ENCODE measurements at places on chromosomes 13 and 19. TPM values are rescaled to one million over a fixed set of nuclear protein-coding genes. Genes with fewer than 3 reads are reported as not detected.

The SLITRK6 gene
- total RNA-seq, result 1.5 TPM

The SPC24 gene
- 0.42 TPM for total RNA-seq

The SLITRK1 gene
- total RNA-seq, result not detected

The CAMSAP3 gene
- total RNA-seq, result 4.4 TPM

The MEF2B gene
- total RNA-seq, result not detected

The NLRP5 gene
- total RNA-seq, result not detected

DNA sequence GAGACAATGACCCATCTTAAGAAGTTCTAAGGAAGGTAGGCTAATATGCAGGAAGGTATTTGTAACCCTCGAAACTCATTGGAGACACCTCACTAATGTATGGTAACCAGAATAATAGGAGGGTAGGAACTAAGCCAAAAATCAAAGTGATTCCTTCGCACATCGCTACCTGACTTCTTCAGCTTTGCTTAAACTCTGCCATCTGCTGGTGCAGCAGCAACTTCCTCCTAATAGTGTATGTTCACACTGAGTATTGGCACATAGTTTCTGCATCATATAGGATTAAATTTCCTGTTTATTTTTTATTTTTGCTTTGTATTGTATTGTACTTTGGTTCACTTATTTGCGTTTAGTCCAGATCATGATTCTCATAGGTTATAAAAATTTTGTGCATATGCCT lies 676.2 kb downstream of the GPC5 start:
- H3K27ac ChIP-seq, result no peak overlapping the region
- H3K4me1 ChIP-seq, result no peaks in the 10 kb centered on the region
- H3K27me3 ChIP-seq, result no peaks in the 10 kb centered on the region
- H3K36me3 ChIP-seq, result no peaks in the 10 kb centered on the region

GRCh38 chr13:76129305-76130000 lies 493.3 kb downstream of the LMO7 start:
- no peaks in the 10 kb centered on the region for H3K36me3 ChIP-seq
- DNase-seq, result no peak
- no peak overlapping the region for H3K27ac ChIP-seq
- H3K4me3 ChIP-seq, result no peak overlapping the region
- H3K4me1 ChIP-seq, result no peaks in the 10 kb centered on the region

GRCh38 chr19:34574704-34575103 lies 93.1 kb downstream of the WTIP start:
- no peak overlapping the region for H3K27ac ChIP-seq
- DNase-seq, result no peak
- no peaks in the 10 kb centered on the region for H3K27me3 ChIP-seq

- no peaks in the 10 kb centered on the region for H3K36me3 ChIP-seq
- H3K4me1 ChIP-seq, result no peaks in the 10 kb centered on the region
- H3K27me3 ChIP-seq, result no peaks in the 10 kb centered on the region
- no peak for DNase-seq
- no peak overlapping the region for H3K27ac ChIP-seq
Observed at GRCh38 chr13:86052141-86052540, 252.9 kb upstream of the SLITRK6 start.

- H3K27ac ChIP-seq, result no peak overlapping the region
- DNase-seq, result no peak
- no peaks in the 10 kb centered on the region for H3K27me3 ChIP-seq
- H3K4me1 ChIP-seq, result peaks cover 11% of the 10 kb centered on the region
- H3K4me3 ChIP-seq, result no peak overlapping the region
Observed at GRCh38 chr13:77456271-77456670, 79.2 kb upstream of the SCEL start.

DNA sequence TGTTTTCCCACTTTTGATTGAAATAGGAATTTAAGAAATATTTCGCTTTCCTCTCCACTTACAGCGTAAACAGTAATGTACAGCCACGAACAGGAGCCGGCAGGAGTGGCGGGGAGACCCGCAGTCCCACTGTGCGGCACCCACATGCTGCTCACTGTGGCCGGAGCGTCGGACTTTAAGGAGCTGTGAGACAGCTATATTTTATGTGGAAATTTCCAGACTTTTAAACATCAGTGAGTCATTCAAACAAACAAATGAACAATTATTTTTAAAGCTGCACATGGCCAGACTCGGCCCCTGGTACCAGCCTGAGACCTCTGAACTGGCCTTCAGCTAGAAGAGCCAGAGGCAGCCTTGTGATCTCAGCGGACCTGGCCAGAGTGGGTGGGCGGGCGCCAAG lies 52.5 kb downstream of the CRYL1 start:
- no peak for DNase-seq
- no peaks in the 10 kb centered on the region for H3K27me3 ChIP-seq
- peaks cover 22% of the 10 kb centered on the region for H3K36me3 ChIP-seq

- H3K4me3 ChIP-seq, result no peak overlapping the region
- no peaks in the 10 kb centered on the region for H3K27me3 ChIP-seq
- DNase-seq, result no peak
- H3K4me1 ChIP-seq, result peaks cover 11% of the 10 kb centered on the region
- H3K36me3 ChIP-seq, result peaks cover 39% of the 10 kb centered on the region
- no peak overlapping the region for H3K27ac ChIP-seq
Observed at GRCh38 chr19:47749326-47749725, 4.0 kb downstream of the NOP53 start.

DNA sequence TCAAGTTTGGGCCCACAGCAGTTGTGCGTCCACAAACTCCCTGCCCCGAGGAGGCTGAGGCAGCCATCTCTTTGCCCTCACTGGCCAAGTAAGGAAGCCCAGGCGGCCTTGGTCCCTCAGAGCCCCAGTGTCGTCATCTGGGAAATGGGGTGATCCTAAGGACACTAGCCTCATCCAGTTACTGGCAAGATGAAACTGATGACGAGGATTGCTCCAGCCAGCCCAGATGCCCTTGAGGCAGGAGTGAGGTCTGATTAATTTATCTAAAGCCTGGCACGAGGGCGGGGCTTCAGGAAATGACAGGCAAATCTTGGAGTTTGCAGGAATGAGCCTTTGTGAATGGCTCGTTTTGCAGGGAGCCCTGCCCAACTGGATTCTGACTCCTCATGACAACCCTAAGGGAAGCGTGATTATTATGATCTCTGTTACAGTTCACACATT lies 5.6 kb downstream of the LIPE start:
- no peaks in the 10 kb centered on the region for H3K27me3 ChIP-seq
- H3K4me3 ChIP-seq, result no peak overlapping the region
- peak overlapping the region; percentile 9 for H3K27ac ChIP-seq
- H3K4me1 ChIP-seq, result peaks cover 18% of the 10 kb centered on the region
- no peaks in the 10 kb centered on the region for H3K36me3 ChIP-seq

DNA sequence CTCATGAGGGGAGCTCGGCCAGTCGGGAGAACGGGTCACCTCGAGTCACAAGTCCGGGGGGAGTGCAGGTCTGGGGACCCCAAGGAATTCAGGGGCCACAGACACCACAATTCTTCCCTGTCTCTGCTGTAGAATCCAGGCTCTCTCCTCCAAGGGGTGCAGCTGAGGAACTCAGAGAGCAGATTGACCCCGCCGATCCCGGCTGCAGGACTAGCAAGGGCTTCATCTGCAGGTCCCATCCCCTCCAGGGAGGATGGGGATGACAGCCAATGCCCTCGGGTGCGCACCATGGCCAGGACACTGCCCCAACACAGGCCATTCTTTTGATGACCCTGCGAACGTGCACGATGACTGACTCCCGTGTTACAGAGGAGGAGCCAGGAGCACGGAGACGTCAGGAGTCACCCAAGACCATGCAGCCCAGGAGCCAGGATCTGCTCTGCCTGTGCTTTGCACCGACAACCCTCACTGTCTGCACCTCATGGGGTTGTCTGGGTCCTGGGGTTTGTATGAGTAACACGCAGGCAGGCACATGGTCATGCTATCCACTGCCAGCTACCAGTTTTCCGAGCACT lies 48.5 kb upstream of the TUBGCP3 start:
- H3K27me3 ChIP-seq, result no peaks in the 10 kb centered on the region
- DNase-seq, result no peak
- peaks cover 2% of the 10 kb centered on the region for H3K4me1 ChIP-seq

GRCh38 chr13:73820688-73821087 lies 313.5 kb downstream of the KLF12 start:
- H3K4me3 ChIP-seq, result no peak overlapping the region
- no peaks in the 10 kb centered on the region for H3K27me3 ChIP-seq
- H3K27ac ChIP-seq, result no peak overlapping the region

GRCh38 chr13:93472296-93472695 lies 245.7 kb downstream of the GPC6 start:
- H3K4me1 ChIP-seq, result no peaks in the 10 kb centered on the region
- no peak overlapping the region for H3K4me3 ChIP-seq
- H3K27ac ChIP-seq, result no peak overlapping the region
- H3K36me3 ChIP-seq, result no peaks in the 10 kb centered on the region

DNA sequence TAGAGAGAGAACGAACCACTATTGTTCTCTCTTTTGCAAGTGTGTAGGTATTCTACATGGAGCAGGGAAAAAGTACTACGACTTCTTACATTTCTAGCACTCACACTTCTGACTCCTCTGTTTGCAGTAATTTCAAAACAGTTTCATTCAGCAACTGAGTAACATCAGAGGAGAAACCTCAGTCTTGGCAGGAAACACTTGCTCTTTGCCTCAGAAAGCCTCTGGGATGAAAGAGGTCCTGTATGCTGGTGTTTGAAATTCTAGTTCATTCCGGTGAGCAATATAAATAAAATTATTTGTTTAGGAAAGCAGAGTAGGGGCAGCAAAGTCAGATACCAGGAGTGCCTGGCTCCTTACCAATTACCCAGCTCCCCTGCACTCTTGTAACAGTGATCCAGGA lies 595.5 kb downstream of the TBC1D4 start:
- no peaks in the 10 kb centered on the region for H3K4me1 ChIP-seq
- no peak overlapping the region for H3K4me3 ChIP-seq
- no peaks in the 10 kb centered on the region for H3K36me3 ChIP-seq
- DNase-seq, result no peak
- H3K27ac ChIP-seq, result no peak overlapping the region

- no peaks in the 10 kb centered on the region for H3K27me3 ChIP-seq
- H3K27ac ChIP-seq, result no peak overlapping the region
Observed at GRCh38 chr13:105573136-105573535, 962.3 kb downstream of the EFNB2 start.

- no peaks in the 10 kb centered on the region for H3K36me3 ChIP-seq
- no peaks in the 10 kb centered on the region for H3K27me3 ChIP-seq
- peaks cover 7% of the 10 kb centered on the region for H3K4me1 ChIP-seq
- H3K27ac ChIP-seq, result peak overlapping the region; percentile 31
Observed at GRCh38 chr19:461721-462551, 1.1 kb upstream of the SHC2 start.

- no peaks in the 10 kb centered on the region for H3K27me3 ChIP-seq
- H3K27ac ChIP-seq, result no peak overlapping the region
- peaks cover 7% of the 10 kb centered on the region for H3K36me3 ChIP-seq
- no peaks in the 10 kb centered on the region for H3K4me1 ChIP-seq
Observed at GRCh38 chr13:112846411-112847115, 122.5 kb upstream of the MCF2L start.

DNA sequence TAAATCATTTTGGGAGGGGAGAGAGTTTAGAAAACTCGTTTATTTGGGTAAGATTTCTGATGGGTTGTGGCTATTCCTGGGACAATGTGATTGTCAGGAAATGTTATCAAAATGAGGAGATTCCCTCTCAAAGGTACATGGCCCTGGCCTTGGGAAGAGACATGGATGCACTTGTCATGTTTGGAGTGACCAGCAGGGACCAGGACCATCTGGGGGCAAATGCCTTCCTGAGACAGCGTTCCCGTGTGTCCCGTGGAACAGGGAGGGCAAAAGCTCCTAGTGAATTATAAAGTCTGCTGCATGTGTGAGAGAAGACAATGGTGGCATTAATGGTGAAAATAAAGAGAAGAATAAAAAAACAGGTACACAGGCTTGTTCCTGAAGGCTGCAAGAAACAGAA lies 317.3 kb downstream of the ZNF536 start:
- no peaks in the 10 kb centered on the region for H3K36me3 ChIP-seq
- no peaks in the 10 kb centered on the region for H3K4me1 ChIP-seq
- H3K27me3 ChIP-seq, result peaks cover 2% of the 10 kb centered on the region
- H3K27ac ChIP-seq, result no peak overlapping the region
- no peak overlapping the region for H3K4me3 ChIP-seq

DNA sequence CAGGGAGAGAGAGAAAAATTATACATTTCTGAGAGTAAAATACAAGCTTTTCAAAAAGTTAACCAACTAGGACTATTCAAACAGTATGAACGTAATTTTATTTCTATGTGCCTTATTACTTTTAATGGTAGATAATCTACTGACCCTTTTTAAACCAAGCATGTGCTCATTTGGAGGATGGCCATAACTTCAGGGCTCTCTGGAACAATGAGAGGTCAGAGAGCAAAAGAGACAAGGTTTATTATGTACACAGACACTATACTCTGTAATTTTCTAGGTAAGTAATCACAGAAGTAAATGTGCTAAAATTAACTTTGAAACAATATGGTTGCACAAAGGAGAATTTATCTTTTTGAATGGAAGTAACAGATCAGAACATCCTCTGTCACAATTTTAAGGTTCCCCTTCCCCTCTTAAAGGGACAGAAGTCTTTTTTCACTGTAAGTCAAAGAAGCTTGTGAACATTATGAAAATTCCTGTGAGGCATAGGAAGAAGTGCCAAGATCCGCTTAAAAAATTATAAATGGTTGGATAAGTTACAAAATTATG lies 1.0 kb downstream of the POSTN start:
- H3K27ac ChIP-seq, result no peak overlapping the region
- no peaks in the 10 kb centered on the region for H3K36me3 ChIP-seq
- H3K4me1 ChIP-seq, result no peaks in the 10 kb centered on the region
- no peak for DNase-seq

DNA sequence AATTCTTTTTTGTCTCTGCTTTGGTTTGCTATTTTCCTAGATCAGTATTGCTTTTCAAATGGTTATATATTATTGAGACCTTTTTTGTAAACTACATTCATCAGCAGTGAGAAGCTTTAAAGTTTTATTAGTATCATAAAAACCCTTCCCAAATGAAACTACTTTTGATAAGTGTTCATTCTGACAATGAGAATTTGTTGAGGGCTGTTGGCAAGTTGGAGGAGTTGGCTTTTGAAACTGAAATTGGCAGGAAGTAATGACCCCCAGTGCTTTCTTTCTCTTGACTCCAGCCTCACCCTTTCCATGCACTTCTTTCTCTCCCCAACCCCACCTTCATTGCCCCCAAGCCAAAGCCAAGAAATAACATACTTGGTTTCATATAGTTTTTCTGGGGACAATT lies 113.8 kb downstream of the ZIC5 start:
- no peaks in the 10 kb centered on the region for H3K27me3 ChIP-seq
- no peak overlapping the region for H3K27ac ChIP-seq
- no peaks in the 10 kb centered on the region for H3K36me3 ChIP-seq
- H3K4me3 ChIP-seq, result no peak overlapping the region
- no peak for DNase-seq

DNA sequence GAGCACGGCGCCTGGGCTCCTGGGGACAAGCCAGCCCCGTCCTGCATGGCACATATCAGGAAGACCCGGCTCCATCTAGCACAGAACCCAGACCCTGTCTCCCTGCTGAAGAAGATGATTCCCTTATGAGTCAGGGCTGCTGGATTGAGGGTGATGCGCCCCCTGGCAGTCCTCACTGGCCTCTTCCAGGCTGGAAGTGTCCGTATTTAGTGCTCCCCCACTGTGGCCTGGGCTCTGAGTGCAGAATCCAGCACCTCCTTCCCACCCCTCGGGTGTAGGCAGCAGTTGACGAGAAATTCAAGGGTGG lies 14.9 kb downstream of the COMP start:
- no peaks in the 10 kb centered on the region for H3K4me1 ChIP-seq
- no peak overlapping the region for H3K4me3 ChIP-seq
- no peak for DNase-seq
- no peak overlapping the region for H3K27ac ChIP-seq
- no peaks in the 10 kb centered on the region for H3K36me3 ChIP-seq
- no peaks in the 10 kb centered on the region for H3K27me3 ChIP-seq

- DNase-seq, result no peak
- no peak overlapping the region for H3K27ac ChIP-seq
- H3K4me1 ChIP-seq, result peaks cover 5% of the 10 kb centered on the region
- H3K4me3 ChIP-seq, result no peak overlapping the region
- no peaks in the 10 kb centered on the region for H3K36me3 ChIP-seq
Observed at GRCh38 chr13:43908156-43909126, 28.7 kb downstream of the LACC1 start.
